ACHN (cell line): ENCODE measurements at places on chromosomes 4 and X.

DNA sequence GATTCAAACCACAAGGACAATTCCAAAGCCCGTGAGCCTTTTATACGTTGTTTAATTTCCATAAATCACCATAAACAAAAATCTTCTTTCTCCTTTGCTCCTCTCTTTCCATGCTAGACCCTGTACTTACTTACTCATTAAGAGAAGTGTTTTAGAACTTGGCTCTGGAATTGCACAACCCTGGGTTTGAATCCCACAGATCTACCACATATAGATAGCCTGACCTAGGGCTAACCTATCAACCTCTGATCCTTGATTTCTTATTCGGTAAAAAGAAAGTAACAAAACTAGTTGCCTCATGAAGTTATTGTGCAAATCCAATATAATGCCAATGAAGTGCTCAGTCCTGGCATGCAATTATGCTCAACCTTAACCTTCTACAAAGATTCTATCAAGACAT is 68.8 kb downstream of the ZAR1 start:
- DNase-seq, result no peak

DNA sequence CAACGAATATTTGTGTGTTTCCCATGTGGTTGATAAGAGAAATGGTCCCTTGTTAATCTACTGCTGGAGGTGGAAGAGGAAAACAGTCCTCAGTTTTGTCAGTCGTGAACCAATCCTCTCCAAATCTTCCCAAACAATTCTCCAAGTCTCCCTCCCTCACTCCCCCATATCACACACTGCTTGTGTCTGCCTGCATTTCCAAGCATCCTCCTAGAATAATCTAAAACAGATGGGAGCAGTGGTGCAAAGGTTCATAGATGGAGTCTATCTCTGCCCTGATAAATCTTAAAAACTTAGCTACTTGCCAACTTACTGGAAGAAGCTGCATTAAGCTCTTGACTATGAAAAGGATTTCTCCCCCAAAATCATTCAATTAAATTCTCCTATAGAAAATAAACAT is 43.7 kb upstream of the SH3KBP1 start:
- no peak for DNase-seq

DNA sequence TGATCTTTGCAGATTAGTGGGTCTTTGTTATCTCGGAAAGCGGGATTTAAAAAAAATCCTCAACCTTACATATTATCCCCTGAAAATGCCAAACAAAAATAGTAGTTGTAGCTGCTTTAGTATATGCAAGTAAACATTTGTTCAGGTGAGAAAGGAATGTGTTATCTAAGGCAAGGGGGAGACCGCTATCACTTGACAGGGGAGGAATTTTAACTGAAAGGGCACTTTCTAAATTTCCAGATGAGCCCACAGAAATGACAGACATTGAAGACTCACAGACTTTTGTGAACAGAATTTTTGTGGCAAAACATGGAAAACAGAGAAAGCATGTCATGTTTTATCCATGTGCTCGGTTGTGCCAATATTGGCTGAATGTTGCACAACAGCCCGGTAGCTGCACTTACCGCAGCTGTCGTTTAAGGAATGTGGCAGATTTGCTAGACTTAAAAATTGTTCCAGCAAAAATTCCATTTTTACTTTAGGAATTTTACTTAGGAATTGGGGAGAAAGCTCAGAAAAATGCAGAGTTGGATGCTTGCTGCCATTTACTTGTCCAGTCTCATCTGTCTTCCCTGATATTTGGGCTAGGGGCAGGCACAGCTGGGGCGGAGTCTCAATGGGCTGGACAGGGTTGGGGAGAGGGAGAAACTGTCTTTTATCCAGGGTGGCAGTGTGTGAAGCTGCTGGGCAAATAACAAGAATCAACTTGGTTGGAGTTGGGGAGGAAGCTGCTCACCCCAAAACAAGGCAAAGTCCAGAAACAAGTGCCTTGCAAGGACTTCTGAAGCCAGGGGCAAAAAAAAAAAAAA is 94.6 kb upstream of the RPS6KA3 start:
- DNase-seq, result no peak

DNA sequence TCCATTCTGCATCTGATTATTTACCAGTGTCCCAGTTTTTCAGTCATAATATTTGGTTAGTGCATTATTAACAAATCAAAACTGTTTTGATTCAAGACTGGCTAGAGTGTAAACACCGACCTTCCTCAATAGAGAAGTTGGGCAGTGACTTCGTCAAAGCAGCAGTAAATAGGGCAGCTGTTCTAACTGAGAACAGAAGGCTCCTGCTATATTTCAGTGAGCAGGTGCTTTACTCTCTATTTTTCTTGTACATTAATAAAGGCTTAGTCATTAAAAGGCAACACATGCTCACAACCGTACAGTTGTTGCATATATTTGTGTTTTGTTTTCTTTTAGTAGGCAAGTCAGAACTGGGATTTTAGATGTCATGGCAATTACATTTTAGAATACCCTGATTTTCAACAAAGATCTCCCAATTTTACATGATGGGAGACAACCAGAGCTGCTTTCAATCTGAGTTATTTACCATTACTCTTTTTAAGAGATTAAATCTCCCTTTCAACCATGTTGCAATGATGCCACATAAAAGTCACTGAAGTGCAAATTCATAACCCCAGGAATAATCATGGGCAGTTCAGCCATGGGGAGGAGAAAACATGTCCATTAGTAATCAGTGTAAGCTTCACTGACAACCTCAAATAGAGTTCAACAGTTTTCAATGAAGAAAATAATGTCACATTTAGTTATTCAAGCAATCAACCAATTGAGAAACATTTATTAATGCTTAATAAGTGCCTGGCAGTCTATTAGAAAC is 233.3 kb downstream of the NDST4 start:
- DNase-seq, result no peak

DNA sequence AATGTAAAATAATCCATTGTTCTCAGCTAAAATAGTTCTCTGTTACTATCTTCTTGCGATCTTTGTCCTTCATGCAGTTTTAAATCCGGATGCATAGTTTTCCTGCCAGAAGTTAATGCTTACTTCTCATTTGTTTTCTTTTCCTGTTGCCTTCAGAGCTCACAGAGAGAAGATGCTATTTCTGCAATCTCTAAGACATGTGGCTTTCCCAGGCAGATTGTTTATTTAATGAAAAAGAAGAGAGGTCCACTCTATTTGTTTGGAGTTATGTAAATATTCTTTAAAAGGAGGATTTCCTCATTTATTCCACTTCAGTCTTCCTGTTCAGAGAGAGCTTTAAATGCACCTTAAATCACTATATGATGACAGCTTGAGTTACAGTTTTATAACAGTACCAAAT is 39.3 kb upstream of the HPGD start:
- no peak for DNase-seq

GRCh38 chr4:2852481-2852921 is 8.9 kb downstream of the ADD1 start:
- no peak for DNase-seq

DNA sequence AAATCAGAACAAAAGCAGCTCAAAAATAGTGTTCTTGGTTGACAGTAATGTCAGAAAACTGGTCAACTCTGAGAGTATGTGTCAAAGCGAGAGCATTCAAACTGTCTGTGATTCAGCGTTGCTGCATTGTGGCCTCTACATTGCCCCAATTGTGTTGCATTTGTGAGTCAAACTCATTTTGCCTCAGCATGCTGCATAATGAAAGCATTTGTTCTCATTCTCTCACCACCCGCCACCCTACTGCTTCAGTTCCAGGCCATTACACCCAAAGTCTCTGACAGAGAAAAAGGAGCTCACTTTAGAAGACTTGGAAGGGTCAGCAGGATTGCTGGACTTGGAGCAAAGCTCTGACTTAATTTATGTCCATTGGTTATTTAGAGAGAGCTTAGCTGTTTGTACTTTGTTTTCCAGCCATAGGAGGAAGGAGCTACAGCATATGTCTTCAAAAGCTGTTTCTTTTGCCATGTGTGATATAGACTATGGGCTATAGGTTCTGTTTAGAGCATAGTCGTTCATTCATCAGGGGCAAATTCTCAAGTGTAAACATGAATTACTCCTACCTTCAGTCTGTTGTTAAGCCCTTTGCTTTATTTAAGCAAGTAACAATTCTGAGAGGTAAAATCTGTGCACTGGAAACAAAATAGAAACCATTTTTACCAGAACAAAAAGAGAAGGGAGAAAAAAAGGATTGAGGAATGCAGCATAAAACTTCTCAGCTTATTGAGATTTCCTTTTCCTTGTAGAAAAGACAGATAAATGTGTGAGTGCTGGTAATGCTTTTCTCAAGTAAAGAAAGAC is 153.4 kb upstream of the ANK2 start:
- DNase-seq, result peak; percentile 18

DNA sequence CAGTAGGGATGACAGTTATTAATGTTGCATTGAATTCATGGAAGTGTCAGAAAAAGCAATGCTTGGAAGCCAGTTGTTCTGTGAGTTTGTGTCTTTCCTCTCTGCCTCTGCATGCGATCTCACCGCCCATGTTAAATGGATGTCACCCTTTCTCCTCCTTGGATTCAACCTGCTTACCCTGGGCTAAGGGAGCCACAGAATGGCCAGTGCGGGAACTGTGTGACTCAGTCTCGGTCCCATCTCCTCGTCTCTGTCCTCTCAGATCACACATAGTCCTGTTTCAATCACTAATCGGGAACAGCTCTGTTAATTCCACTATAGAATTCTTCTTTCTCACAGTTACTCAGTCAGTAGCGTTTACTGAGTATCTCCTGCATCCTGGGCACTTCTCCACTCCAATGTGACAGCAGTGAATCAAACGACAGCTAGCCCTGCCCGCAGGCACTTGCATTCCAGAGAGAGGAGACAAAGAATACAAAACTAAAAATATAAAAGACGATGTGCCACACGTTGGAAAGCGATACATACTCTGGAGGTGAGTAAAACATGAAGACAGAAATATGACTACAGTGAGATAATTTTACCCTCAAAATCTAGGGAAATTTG is 53.6 kb upstream of the TLR3 start:
- DNase-seq, result peak; percentile 3
